Upper lobe of left lung (tissue), 6 donors: ENCODE measurements at places on chromosomes 1 and 21. TPM values are rescaled to one million over a fixed set of nuclear protein-coding genes. Genes with fewer than 3 reads are reported as not detected.

DNA sequence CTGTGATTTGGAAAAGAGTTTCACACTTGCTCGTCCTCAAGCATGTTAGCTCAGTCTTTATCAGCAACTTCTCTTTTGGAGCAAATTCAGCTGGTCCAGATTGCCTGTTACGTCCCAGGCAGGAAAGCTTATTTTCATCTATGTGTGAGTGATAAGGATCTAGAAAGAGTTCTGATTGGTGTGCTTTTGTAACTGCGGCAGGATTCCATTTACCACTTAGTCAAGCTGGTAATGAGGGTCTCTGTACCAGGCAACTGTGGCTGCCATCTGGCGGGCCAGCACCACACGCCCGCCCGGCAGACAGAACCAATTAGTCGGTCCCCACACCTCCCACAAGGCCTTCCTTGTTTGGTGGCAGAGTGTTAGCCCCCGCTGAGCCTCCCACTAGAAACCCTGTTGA lies 21.0 kb downstream of the C1orf87 start:
- H3K27me3 ChIP-seq, result no peaks in the 10 kb centered on the region
- H3K4me3 ChIP-seq, result no peak overlapping the region
- H3K36me3 ChIP-seq, result no peaks in the 10 kb centered on the region
- H3K27ac ChIP-seq, result no peak overlapping the region

- no peak overlapping the region for H3K4me3 ChIP-seq
- H3K36me3 ChIP-seq, result no peaks in the 10 kb centered on the region
- H3K4me1 ChIP-seq, result no peaks in the 10 kb centered on the region
- no peak for DNase-seq
- H3K27ac ChIP-seq, result no peak overlapping the region
- no peaks in the 10 kb centered on the region for H3K27me3 ChIP-seq
These were observed 38.8 kb downstream of the PDPN start for GRCh38 chr1:13622446-13622845.

DNA sequence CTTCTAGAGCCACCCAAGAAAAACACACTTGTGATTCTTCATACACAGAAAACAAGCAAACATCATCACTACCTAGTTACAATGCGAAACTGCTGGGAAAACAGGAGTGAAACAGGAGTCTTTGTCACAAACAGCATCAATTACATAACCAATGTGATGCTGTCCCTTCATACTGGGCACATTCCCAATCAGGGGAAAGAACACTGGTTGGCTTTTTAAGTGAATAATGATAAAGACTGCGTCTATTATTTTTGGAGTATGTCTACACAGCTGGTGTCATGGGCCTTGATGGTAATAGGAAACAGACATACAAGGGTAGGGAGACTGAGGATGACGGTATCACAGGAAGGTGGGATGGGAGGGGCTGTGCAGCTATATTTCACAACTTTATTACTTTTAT lies 43.3 kb downstream of the SIPA1L2 start:
- no peaks in the 10 kb centered on the region for H3K27me3 ChIP-seq
- no peak overlapping the region for H3K4me3 ChIP-seq
- no peak for DNase-seq
- H3K4me1 ChIP-seq, result peaks cover 13% of the 10 kb centered on the region
- H3K27ac ChIP-seq, result no peak overlapping the region

- no peaks in the 10 kb centered on the region for H3K36me3 ChIP-seq
- peak overlapping the region; percentile 79 for H3K27ac ChIP-seq
- H3K4me3 ChIP-seq, result no peak overlapping the region
- no peak for DNase-seq
These were observed 50.8 kb upstream of the CLIC4 start for GRCh38 chr1:24694380-24694843.

The ARHGAP29 gene
- total RNA-seq, result 87.5 TPM

DNA sequence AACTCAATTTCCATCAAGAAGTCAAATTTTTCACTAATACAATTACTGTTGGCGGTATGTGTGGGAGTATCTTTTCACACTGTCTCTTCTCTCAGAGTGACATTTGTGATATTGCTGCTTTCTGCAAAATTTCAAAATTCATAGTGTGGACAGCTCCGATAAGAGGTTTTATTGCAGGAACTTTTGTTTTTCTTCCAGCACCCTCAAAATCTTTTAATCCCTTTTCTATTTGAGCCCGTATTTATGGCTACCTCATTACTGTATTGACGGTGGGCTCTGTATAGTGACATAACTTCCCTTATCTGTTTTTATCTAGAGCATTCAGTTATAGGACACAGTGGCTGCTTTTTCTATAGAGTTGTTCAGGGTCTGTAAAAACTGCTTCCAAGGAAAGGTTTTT lies 794.4 kb upstream of the TMPRSS15 start:
- H3K27ac ChIP-seq, result no peak overlapping the region
- no peak overlapping the region for H3K4me3 ChIP-seq
- no peaks in the 10 kb centered on the region for H3K27me3 ChIP-seq
- no peaks in the 10 kb centered on the region for H3K36me3 ChIP-seq

GRCh38 chr21:29654855-29655254 lies 284.9 kb downstream of the GRIK1 start:
- H3K27me3 ChIP-seq, result no peaks in the 10 kb centered on the region
- H3K27ac ChIP-seq, result no peak overlapping the region
- no peak overlapping the region for H3K4me3 ChIP-seq
- H3K36me3 ChIP-seq, result no peaks in the 10 kb centered on the region
- H3K4me1 ChIP-seq, result no peaks in the 10 kb centered on the region
- no peak for DNase-seq

The WNT9A gene
- total RNA-seq, result 4.2 TPM

GRCh38 chr21:15063814-15064575 lies 805 bp downstream of the NRIP1 start:
- peak overlapping the region; percentile 90 for H3K4me3 ChIP-seq
- H3K27ac ChIP-seq, result peak overlapping the region; percentile 98
- H3K36me3 ChIP-seq, result no peaks in the 10 kb centered on the region
- no peaks in the 10 kb centered on the region for H3K27me3 ChIP-seq
- peaks cover 33% of the 10 kb centered on the region for H3K4me1 ChIP-seq
- peak; percentile 45 for DNase-seq

- H3K27me3 ChIP-seq, result no peaks in the 10 kb centered on the region
- no peak overlapping the region for H3K27ac ChIP-seq
- no peak for DNase-seq
- no peaks in the 10 kb centered on the region for H3K36me3 ChIP-seq
- H3K4me3 ChIP-seq, result no peak overlapping the region
These were observed 47.7 kb upstream of the C8B start for GRCh38 chr1:57013522-57013921.

The DNAH14 gene
- total RNA-seq, result 26.5 TPM

- H3K4me3 ChIP-seq, result no peak overlapping the region
- DNase-seq, result no peak
- no peak overlapping the region for H3K27ac ChIP-seq
- H3K36me3 ChIP-seq, result no peaks in the 10 kb centered on the region
These were observed 100.9 kb downstream of the ASTN1 start for GRCh38 chr1:177063648-177064047.

- no peak for DNase-seq
- H3K4me1 ChIP-seq, result peaks cover 19% of the 10 kb centered on the region
- H3K27ac ChIP-seq, result no peak overlapping the region
- H3K4me3 ChIP-seq, result no peak overlapping the region
- no peaks in the 10 kb centered on the region for H3K27me3 ChIP-seq
These were observed 4.8 kb downstream of the ABCB10 start for GRCh38 chr1:229553621-229554130.

The KRTAP12-2 gene
- not detected for total RNA-seq

DNA sequence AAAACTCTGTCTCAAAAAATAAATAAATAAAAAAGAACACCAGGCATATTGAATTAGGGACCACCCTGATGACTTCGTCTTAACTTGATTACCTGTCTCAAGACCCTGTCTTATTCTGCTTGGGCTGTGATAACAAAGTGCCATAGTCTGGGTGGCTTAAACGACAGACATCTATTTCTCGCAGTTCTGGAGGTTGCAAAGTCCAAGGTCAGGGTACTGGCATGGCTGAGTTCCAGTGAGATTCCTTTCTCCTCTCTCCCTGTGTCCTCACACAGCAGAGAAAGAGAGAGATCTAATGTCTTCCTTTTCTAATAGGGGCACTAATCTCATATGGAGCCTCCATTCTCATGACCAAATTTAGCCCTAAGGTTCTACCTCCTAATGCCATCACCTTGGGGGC lies 145.6 kb downstream of the HUNK start:
- no peaks in the 10 kb centered on the region for H3K36me3 ChIP-seq
- no peak overlapping the region for H3K27ac ChIP-seq
- no peaks in the 10 kb centered on the region for H3K27me3 ChIP-seq
- no peak overlapping the region for H3K4me3 ChIP-seq
- no peak for DNase-seq

GRCh38 chr1:12618965-12619791 lies 1.2 kb upstream of the DHRS3 start:
- H3K27me3 ChIP-seq, result no peaks in the 10 kb centered on the region
- no peaks in the 10 kb centered on the region for H3K36me3 ChIP-seq
- H3K27ac ChIP-seq, result peak overlapping the region; percentile 99
- peak overlapping the region; percentile 79 for H3K4me3 ChIP-seq

- no peaks in the 10 kb centered on the region for H3K27me3 ChIP-seq
- H3K4me3 ChIP-seq, result no peak overlapping the region
- peaks cover 2% of the 10 kb centered on the region for H3K4me1 ChIP-seq
- H3K36me3 ChIP-seq, result no peaks in the 10 kb centered on the region
- DNase-seq, result no peak
These were observed 556.3 kb downstream of the LTN1 start for GRCh38 chr21:28436286-28436932.

- no peak overlapping the region for H3K4me3 ChIP-seq
- H3K4me1 ChIP-seq, result no peaks in the 10 kb centered on the region
These were observed 160.1 kb upstream of the COL6A1 start for GRCh38 chr21:45821315-45821962.

DNA sequence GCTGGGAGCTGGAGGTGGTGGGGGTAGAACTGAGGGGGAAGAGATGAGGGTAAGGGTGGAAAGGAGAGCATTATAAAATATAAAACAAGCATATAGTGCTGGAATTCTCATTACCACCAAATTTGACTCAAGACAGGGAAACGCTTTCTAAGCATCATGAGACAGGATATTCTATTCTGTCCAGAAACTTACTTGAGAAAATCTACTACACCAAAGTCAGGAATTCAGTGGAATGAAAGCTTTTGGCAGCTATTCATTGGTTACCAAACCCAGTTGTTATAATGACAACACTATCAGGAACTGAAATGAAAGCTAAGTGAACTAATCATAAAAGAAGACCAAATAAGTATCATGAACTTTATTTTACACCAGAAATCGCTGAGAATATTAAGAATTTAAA lies 14.5 kb downstream of the AIDA start:
- no peaks in the 10 kb centered on the region for H3K4me1 ChIP-seq
- no peaks in the 10 kb centered on the region for H3K27me3 ChIP-seq
- H3K4me3 ChIP-seq, result no peak overlapping the region

The KRTAP13-2 gene
- total RNA-seq, result not detected

DNA sequence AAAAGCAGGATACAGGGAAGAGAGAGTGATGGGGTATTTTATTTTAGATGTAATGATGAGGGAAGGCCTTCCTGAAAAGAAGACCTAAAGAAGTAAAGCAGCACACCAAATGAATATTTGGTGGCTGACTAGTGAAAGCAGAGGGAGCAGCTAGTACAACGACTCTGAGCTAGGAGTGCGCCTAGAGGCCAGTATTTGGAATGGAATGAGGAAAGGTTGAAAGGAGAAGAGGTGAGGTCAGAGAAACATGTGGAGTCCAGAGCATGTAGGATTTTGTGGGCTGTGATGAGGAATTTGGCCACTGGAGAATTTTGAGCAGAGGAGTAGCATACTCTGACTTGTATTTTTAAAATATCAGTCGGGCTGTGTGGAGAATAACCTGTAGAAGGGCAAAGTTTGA lies 11.8 kb upstream of the RPL5 start:
- no peaks in the 10 kb centered on the region for H3K36me3 ChIP-seq
- no peaks in the 10 kb centered on the region for H3K4me1 ChIP-seq
- no peak overlapping the region for H3K27ac ChIP-seq
- H3K27me3 ChIP-seq, result no peaks in the 10 kb centered on the region
- H3K4me3 ChIP-seq, result no peak overlapping the region

- H3K27me3 ChIP-seq, result no peaks in the 10 kb centered on the region
- H3K36me3 ChIP-seq, result no peaks in the 10 kb centered on the region
- DNase-seq, result no peak
- H3K27ac ChIP-seq, result no peak overlapping the region
- H3K4me3 ChIP-seq, result no peak overlapping the region
These were observed 3.6 kb upstream of the ZNF672 start for GRCh38 chr1:248834343-248834940.

The PTPN7 gene
- total RNA-seq, result 7.0 TPM

The TFF3 gene
- 20.3 TPM for total RNA-seq

DNA sequence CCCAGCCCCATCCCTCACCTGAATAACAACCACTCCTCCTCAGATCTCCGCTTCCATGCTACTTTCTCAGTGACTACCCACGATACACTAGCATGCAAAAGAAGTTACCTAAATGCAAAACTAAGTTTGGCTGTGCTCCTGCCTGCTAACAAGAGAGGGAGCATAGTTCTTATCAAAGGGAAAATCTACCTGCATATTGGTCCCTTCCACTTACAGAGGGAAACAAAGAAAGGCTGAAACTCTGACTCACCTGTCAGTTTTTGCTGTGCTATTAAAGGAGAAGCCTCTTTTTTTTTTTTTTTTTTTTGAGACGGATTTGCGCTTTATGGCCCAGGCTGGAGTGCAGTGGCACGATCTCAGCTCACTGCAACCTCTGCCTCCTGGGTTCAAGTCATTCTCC lies 43.8 kb upstream of the RAVER2 start:
- no peaks in the 10 kb centered on the region for H3K27me3 ChIP-seq
- no peak overlapping the region for H3K27ac ChIP-seq
- no peak overlapping the region for H3K4me3 ChIP-seq
- H3K4me1 ChIP-seq, result no peaks in the 10 kb centered on the region
- DNase-seq, result no peak
- no peaks in the 10 kb centered on the region for H3K36me3 ChIP-seq

The NTNG1 gene
- 1.5 TPM for total RNA-seq

DNA sequence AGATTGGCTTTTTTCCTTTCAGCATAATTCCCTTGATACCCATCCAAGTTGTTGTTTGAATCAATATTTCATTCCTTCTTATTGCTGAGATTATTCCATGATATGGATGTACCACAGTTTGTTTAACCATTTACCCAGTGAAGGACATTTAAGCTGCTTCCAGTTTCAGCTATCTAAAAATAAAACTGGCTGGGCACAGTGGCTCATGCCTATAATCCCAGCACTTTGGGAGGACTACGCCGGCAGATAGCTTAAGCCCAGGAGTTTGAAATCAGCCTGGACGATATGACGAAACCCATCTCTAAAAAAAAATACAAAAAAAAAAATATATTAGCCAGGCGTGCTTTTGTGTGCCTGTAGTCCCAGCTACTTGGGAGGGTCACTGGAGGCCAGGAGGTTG lies 32.6 kb downstream of the SEMA6C start:
- DNase-seq, result no peak
- H3K4me3 ChIP-seq, result no peak overlapping the region
- H3K4me1 ChIP-seq, result no peaks in the 10 kb centered on the region
- H3K27ac ChIP-seq, result no peak overlapping the region

- H3K4me3 ChIP-seq, result no peak overlapping the region
- no peaks in the 10 kb centered on the region for H3K36me3 ChIP-seq
- H3K27ac ChIP-seq, result no peak overlapping the region
- no peaks in the 10 kb centered on the region for H3K4me1 ChIP-seq
These were observed 4.4 kb downstream of the APCS start for GRCh38 chr1:159591981-159592380.
